ENCODE measurements at places on chromosomes 16 and 17.

GRCh38 chr16:49061137-49061714 lies 220.4 kb downstream of the CBLN1 start:
- no peak for DNase-seq

- DNase-seq: no peak
These were observed 501.2 kb downstream of the SHISA9 start for GRCh38 chr16:13402601-13403000.

DNA sequence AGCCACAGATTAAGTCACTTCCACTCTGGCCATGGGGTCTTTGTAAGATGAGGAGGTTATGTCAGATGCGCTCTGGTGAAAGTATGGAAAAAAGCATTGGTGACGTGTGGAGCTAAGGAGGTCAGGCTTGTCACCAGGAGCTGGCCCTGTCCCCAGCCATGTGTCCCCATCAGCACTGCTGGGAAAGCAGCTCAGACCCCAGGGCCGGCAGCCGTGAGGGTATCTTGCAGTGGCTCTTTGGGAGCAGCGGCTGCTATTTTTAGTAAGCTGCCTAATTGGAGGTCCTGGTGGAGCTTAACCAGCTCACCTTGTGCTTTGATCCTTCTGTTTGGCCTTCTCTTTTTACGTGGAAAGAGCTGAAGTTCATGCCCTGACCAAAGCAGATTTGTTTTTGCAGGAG lies 60.9 kb downstream of the MPRIP start:
- no peak for DNase-seq

GRCh38 chr17:1120596-1121441 lies 59.0 kb downstream of the ABR start:
- no peak for DNase-seq

DNA sequence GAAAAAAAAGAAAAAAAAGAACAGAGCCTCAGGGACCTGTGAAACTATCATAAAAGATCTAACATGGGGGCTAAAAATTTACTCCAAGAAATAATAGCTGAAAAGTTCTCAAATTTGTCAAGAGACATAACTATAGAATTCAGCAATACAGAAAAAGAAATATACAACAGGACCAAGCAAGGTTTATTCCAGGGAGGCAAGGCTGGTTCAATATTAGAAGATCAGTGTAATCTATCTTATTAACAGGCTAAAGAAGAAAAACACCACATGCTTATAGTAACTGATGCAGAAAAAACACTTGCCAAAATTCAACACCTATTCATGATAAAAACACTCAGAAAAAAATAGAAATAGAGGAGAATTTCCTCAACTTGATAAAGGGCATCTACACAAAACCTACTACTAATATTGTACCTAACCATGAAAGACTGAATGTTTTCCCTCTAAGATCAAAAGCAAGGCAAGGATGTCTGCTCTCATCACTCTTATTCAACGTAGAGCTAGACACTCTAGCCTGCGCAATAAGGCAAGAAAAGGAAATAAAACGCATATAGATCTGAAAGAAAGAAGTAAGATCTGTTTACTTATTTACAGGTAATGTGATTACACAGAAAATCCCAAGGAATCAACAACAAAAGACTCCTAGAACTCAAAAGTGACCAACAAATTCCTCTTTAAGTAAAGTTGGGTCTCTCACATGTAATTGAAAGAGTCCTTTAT lies 1.2 kb upstream of the ACSM3 start:
- no peak for DNase-seq
